ENCODE measurements at places on chromosomes 7 and 10.
A peak's percentile ranks its signal among the peaks of the same experiment; 100 is the strongest.

DNA sequence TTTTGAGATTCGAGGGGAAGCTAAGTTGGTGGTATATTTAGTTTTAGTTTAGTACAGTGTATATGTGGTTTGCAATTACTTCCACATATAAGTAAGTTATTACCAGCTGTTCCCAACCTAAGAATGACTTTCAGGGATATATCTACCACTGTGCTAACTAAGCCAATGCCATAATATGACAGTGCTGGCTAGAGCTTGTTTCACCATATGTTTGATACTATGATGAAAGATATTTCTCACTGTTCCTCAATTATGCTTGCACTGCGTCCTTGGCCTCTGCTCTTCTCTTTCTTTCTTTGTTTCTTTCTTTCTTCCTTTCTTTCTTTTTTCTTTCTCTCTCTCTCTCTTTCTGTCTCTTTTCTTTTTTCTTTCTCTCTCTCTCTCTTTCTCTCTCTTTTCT lies 113.8 kb upstream of the SKAP2 start:
- no peak for DNase-seq

- DNase-seq = no peak
Observed at GRCh38 chr7:73974948-73975926, 52.7 kb upstream of the ELN start.

DNA sequence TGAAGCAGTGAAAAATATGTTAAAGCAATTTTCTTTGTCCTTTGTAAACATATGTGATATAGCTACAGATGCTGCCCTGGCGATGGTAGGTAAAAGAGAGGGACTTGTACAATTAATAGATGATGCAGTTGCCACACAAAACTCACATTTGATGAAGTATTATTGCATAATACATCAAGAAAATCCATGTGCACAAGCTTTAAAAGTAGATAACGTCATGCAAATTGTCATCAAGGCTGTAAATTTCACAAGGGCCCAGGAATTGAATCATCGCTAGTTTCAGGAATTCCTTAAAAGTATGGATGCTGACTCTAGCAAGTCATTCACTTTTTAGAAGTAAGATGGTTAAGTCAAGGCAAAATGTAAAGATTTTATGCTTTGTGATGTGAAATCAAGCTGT lies 10.0 kb downstream of the CYP3A5 start:
- DNase-seq = peak; percentile 5

DNA sequence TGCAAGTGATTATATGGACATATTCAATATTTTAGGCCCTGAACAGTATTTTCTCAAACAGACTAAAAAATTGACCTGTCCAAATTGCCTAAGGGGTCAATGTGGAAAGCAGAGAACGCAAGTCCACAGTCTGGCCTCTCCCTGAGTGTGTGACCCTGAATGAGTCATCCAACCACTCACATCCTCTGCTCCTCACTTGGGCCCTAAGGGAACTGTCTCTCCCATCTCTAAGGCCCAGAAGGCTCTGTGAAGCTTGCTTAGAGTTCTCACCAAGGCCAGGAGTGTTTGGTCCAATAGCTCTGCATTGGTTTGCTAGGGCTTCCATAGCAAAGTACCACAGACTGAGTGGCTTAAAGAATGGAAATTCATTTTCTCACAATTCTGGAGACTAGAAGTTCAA lies 155.1 kb downstream of the LSM5 start:
- no peak for DNase-seq

- peak; percentile 9 for DNase-seq
Observed at GRCh38 chr7:43303740-43304241, 191.3 kb downstream of the HECW1 start.

DNA sequence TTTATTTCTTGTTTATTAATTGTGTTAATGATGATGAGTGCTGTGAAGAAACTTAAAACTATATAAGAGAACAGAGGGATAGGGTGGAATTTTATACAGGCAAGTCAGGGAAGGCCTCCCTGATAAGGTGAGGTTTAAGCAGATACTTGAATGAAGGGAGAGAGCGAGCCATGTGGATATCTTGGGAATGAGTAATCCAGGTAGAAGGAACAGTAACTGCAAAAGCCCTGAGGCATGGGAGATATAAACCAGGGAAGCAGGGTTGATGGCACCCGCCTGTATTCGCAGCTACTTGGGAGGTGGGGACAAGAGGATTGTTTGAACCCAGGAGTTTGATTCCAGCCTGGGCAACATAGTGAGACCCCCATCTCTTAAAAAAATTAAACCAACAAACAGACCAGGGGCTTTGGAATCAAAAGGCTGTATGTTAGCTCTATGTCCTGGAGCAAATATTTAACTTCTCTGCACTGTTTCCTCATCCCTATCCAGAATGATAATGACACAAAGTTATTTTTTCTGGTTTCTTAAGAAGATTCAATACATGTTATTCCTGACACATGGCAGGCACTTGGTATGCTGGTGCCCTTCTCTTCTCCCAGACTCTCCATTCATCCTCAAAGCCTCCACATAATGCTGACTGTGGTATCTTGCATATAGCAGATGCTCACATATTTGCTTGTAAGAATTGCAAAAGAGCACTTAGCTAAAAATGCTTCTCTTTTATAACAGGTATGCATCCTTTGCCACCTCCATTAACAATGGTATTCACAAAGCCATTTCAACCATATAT lies 169.3 kb downstream of the CHN2 start:
- no peak for DNase-seq

- DNase-seq = no peak
Observed at GRCh38 chr7:14424675-14425074, 435.2 kb upstream of the ETV1 start.

DNA sequence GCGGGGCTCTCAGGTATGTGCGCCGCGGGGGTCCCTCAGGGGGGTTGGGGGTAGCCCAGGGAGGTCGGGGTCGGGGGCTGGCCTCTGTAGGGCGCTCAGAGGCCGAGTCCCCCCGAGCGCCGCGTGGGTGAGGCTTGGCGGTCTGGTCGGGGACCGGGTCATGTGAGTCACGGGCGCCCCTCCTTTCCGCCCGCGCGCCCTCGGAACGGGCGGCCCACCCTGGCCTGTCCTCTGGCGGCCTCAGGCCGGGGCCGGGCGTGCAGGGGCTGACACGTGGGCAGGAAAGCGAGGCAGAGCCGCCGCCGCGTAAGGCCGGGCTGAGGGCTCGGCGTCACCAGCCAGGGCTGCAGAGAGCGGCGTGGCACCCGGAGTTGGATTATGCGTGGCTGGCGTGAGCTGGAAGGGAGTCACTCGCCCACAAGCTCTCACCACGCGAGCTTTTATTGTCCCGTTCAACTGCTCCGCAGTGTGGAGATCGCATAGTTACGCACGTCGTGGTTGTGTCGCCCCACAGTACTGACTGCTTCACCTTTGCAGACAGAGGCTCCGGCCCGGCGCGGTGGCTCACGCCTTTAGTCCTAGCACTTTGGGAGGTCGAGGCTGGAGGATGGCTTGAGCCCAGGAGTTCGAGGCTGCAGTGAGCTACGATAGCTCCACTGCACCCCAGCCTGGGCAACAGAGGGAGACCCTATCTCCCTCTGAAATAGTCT lies 385 bp downstream of the SHLD2 start:
- peak; percentile 82 for DNase-seq

GRCh38 chr7:108972004-108972403 lies 402.3 kb downstream of the DNAJB9 start:
- no peak for DNase-seq

DNA sequence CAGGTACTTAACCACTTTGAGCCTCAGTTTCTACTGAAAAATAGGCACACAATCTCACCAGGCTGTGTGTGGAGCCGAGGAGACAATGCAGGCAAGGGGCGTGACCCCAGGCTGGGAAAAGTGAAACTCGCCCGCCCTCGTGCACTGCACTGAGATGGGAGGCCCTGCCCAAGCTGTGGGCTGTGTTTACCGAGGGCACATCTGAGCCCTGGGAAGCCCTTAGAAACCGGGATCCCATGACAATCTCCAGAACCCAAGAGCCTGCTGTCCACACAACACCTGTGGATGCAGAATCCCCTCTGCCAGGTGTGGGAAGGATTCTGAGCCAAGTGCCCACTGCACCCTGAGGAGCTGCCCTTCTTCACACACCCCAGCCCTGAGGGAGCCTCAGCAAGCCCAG lies 198.3 kb downstream of the GRID1 start:
- no peak for DNase-seq

- DNase-seq = peak; percentile 14
Observed at GRCh38 chr7:141700296-141700847, 1.6 kb downstream of the DENND11 start.

GRCh38 chr10:102245932-102246251 lies 560 bp downstream of the GBF1 start:
- no peak for DNase-seq

- DNase-seq = no peak
Observed at GRCh38 chr10:88670497-88670896, 6.3 kb downstream of the LIPF start.

GRCh38 chr7:124764847-124765400 lies 668 bp downstream of the GPR37 start:
- DNase-seq = no peak

GRCh38 chr7:140348161-140348849 lies 50.0 kb downstream of the SLC37A3 start:
- peak; percentile 71 for DNase-seq

DNA sequence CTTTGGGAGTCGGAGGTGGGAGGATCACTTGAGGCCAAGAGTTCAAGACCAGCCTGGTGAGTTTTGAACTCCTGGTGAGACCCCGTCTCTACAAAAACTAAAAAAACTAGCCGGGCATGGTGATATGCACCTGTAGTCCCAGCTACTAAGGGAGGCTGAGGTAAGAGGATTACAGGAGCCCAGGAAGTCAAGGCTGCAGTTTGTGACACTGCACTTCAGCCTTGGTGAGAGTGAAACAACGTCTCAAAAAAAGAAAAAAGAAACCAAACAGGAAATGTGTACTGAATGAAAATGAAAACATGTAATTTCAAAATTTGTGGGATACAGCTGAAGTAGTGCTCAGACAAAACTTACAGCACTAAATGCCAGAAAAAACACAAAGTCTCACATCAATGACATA lies 7.6 kb downstream of the ARHGAP12 start:
- no peak for DNase-seq

DNA sequence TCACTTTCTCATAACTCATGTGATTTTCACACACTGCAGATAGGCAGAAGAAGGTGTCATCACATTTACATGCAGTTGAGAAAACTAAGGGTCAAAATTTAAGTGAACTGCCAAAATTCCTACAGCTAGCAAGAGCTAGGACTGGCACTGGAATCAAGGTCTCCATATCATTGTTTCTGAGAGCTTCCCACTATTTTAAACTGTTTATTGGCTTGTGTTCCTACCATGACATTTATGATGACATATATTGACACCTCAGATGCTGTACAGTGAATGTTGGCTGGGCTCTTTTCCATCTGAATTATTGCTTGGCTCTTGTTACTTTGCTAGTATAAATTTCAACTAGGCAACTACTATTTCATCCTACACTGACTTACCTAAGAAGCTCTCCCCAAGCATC lies 2.0 kb downstream of the THSD7A start:
- DNase-seq = no peak

DNA sequence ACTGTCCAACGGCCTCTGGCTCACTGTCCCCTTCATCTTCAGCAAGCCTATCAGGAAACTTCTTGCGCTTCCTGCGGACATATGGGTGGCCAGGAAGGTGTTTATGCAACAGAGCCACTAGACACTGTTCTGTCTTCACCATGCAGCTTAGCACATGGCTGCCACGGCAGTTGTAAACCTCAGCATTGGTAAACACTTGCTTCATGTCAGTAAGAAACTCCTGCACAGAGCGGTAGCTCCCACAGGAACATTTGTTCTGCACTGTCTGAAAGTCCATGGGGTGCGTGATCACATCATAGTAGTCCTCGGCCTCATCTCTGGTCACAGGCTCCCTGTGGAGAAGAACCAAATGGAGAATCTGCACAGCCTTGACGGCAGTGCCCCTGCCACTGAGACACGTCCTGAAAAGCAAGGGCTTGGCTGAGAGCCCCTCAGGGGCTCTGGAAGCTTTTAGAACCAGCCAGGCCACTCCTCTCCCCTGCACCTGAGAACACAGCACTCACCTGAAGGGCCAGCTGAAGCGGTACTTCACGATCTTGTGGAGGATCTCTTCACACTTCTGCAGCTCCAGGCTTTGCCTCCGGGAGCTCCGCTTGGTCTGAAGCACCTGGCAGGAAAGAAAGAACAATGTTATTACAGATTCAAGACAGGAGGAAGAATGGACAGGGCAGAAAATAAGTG lies 8.8 kb downstream of the FZD9 start:
- DNase-seq = no peak

DNA sequence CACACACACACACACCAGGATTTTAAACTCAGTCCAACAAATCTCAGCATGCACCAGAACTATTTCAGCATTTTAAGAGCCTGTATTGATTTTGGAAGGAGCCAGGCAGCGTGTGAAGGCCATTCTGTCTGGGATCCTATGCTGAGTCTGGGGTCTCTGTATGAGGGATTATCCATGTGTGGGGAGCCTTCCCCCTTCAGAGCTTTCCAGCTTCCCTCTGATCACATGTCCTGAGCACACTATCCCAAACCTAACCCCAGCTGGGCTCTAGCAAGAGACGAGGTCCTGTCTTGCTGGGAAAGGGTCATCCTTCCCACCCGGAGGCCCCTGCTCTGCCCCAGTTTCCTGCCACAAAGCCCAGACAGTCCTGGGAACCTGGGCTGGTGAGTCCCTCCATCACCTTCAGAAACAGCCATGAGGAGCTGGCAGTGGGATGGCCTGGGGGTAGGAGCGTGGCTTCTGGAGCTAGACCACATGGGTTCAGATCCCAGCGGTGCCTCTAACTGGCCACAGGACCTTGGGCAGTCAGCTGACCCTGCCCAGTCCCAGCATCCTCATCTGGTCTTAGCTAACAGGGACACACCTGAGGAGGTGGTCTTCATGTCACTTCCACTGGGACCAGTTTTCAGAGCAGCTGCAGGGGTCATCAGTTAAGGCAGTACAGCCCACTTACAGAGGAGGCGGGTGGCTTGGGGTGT lies 79.6 kb upstream of the RET start:
- no peak for DNase-seq

DNA sequence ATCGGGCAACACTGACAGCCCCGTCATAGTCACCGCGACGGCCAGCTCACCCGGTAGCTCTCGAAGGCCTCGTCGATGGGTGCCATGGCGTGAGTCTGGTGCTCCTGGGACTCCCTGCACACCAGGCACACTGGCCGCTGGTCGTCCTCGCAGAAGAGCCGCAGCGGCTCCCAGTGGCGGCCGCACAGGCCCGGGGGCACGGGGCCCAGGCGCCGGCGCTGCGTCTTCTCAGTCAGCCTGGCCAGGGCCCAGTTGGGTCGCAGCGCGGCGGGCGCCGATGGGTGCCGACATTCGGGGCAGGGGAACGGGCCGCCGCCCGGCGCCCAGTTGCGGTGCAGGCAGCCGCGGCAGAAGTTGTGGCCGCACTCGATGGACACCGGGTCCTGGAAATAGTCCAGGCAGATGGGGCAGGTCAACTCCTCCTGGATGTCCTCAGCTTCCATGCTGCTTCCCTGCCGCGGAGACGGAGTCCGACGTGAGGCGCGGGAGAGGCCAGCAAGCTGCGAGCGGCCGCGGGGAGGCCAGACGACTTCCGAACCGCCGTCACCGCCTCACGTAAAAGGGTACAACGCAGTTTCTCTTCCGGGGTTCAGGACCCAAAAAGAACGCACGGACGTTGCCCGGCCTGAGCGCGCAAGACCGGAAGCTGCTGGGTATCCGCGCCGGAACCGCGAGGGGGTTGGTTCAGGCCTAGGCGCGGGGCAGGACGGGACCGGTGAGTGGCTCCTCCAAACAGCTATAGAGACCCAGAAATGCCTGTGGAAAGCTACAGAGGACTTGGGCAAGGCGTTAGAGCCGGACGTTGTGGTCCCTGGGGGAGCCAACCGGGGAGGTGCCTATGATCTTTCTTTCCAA lies at the start of gene TRIM4:
Gene TRIM4, minus strand, starts transcription at position 572 of the 855 bp plus-strand sequence. Its CDS starts 129 bp downstream, at position 443.
- peak; percentile 92 for DNase-seq

- no peak for DNase-seq
Observed at GRCh38 chr10:2456834-2457233, 610.5 kb upstream of the PFKP start.

Measured in fibroblast of skin of right biceps (primary cell).